ENCODE measurements at places on chromosomes 7 and 10.
A peak's percentile ranks its signal among the peaks of the same experiment; 100 is the strongest.

DNA sequence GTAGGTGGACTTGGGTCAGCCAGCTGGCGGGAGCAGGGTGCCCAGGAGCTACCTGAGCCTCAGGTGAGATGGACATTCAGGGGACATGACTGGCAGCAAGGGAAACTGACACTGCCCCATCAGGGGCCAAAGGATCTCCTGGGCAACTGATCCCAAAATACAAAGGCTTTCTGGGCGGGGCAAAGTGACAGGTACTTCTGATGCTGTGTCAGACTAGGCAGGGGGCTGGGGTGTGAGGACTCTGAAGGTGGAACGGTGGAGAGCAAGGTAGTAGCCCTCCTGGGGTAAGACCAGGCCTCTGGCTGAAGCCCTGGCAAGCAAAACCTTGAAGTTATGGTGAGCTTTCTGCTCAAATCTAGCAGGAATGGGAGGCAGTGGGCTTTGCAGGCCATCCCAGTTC is 4.4 kb downstream of the OPN4 start:
- DNase-seq: no peak

DNA sequence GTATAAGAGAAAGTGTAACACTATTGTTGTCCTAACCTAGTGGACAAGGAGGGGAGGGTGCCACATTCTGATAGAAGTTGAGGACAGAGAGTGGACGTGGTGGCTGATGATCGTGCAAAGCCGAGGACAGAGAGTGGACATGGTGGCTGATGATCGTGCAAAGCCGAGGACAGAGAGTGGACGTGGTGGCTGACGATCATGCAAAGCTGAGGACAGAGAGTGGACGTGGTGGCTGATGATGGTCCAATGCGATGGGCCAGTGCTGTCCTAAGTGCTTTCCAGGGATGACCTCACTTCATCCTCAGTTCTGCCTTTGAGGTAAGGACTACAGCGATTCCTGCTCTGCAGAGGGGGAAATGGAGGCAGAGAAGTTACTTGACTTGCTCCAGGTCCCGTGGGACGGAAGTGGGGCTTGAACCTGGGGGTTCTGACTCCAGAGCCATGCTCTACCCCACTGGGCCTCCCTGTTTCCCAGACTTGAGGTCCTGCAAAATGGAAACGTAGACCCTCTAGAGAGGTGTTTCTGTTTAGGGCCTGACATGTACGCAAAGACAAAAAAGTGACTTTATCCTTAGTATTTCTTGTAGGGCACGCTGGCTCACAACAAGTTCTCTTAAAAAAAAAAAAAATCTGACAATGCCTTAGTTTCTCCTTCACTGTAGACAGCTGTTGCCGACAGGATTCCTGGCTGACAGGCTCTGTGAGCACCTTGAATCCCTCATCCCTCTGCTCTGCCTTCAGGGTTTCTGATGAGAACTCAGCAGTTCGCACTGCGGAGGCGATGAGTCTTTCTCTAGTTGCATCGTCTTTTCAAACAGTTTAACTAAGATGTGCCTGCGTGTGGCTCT is 20.3 kb upstream of the NCAPG2 start:
- DNase-seq: no peak

- DNase-seq: no peak
Observed at GRCh38 chr10:121926671-121927317, 1.0 kb downstream of the ATE1 start.

DNA sequence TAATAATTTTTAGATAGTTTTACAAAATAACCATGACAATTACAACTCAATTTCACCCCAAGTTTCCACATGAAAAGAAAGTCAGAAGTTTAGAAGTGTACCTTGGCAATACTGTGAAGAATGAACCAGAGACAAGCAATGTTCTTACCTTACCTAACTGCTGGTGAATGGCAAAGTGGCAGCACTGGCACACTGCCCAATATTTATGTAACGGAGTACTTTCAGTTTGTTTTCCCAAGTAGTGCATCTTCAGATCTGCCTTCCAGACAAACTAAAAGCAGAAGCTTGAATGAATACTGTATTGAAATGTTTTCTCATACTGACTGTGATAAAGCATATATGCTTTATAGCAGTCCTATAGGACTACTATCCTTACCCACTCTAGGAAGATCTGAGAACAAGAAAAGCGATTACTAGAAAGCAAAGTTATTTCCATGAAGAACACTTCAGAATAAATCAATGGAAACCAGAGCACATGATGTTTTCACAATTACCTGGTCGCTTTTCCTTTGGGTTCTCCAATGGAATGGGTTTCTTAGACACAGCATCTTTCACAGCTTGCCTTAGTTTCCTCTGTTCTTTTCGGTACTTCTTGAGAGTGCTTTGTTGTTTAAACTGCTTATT is 1.5 kb downstream of the NOC3L start:
- no peak for DNase-seq

GRCh38 chr7:69839782-69840181 is 241.5 kb downstream of the AUTS2 start:
- no peak for DNase-seq

GRCh38 chr7:134695321-134695860 is 48.7 kb downstream of the BPGM start:
- DNase-seq: peak; percentile 92

DNA sequence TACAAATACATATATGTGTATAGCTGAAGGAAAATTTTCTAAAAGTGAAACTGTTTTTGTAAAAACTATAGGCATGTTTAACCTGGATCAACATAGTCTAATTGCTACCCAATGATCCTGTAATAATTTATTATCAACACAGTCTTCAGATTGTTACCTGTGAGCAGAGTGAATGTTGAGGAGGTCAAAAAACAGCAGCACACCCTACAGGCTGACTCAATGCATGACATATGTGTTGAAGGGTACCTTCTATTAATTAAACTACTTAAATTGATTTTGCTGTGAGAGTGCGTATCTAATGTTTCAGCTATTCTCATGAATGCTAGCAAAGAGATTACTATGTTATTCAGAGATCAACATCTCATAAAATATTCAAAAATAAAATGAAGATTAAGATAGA is 411.4 kb downstream of the TNS3 start:
- no peak for DNase-seq

- DNase-seq: no peak
Observed at GRCh38 chr10:60731134-60731885, 47.0 kb upstream of the CDK1 start.

DNA sequence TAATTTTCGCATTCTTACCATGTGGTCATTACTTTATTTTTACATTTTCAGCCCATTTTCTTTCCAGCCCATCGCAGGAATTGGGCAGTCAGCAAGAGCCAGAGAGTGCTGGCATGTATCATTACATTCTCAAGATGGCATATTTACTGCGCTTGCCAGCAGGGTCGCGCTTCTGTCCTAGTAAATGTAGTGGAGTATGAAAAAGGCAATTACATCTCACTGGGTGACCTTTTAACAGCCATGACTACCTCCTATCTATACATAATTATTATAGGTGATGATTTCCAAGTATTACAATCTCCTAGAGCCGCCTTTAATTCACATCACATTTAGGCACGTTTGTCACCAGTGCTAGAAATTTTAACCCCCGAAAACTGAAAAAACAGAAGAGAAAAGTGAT is 433.7 kb upstream of the MGMT start:
- no peak for DNase-seq

- DNase-seq: no peak
Observed at GRCh38 chr10:44723082-44723481, 188.1 kb upstream of the TMEM72 start.

DNA sequence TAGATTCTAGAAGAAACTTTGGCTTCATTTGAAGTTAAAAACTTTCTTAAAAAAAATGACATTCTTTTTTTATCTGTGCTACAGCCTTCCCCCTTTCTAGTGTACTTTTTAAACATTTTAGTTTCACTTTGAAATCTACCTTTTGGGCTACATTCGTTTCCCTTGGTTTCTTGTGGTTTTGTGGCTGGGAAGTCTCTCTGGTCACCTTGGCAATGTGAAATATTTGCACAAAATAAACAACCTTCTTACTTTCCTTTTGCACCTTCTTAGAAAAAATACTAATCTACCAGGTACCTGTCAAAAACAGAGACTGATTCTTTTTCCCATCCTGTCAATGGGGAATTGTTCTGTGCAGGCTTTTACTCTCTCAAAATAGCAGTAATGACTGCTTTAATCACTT is 350.2 kb downstream of the GATA3 start:
- no peak for DNase-seq

DNA sequence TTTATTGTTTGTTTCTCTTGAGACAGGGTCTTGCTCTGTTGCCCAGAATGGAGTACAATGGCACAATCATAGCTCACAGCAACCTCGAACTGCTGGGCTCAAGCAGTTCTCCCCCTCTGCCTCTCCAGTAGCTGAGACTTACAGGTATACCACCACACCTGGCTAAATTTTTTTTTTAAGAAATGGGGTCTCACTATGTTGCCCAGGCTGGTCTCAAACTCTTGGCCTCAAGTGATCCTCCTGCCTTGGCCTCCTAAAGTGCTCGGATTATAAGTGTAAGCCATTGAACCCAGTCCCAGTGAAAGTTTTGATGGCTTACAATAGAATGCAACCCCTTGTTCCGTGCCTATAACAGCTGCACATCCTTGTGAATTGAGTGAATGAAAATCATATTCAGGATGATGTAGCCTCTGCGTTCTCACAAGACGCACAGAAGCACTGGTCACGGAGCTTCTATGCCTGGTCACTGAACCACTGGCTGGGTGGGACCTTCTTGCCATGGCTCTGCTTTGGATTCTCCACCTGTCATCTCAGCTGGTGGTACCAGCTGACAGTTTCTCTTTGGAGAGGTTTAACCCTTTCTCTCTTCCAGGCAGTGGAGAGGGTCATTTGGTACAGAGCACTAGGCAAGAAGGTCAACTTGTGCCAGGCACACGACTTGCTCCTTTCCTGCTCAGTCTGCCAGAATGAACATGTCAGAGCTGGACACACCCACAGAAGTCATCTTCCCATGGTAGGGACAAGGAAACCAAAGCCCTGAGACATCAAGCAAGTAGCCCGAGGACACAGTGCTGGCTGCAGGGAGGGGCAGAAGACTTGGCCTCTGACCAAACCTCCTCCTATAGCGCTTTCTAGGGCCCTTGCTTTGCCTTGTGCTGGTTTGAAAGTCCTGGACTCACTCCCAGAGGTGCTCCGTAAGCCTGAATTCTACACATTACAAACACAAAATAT is 89.6 kb downstream of the ATXN7L1 start:
- DNase-seq: no peak

DNA sequence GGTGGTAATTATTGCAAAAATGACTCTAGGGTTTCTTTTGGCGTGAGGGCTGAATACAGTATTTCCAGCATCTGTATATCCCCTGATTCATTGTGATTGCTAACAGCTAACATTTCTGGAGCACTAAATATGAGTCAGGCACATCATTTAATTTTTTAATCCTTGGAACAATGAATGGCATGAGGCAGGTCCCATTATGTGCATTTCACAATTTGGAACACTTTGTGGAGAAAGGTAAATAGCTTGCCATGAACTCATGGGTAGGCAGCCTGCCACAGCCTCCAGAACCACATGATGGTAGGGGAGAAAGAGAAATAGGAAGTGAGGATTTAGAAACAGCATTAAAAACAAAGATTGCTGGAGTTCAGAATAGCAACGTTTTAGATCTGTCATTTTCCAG is 1.7 kb downstream of the NPTX2 start:
- no peak for DNase-seq

DNA sequence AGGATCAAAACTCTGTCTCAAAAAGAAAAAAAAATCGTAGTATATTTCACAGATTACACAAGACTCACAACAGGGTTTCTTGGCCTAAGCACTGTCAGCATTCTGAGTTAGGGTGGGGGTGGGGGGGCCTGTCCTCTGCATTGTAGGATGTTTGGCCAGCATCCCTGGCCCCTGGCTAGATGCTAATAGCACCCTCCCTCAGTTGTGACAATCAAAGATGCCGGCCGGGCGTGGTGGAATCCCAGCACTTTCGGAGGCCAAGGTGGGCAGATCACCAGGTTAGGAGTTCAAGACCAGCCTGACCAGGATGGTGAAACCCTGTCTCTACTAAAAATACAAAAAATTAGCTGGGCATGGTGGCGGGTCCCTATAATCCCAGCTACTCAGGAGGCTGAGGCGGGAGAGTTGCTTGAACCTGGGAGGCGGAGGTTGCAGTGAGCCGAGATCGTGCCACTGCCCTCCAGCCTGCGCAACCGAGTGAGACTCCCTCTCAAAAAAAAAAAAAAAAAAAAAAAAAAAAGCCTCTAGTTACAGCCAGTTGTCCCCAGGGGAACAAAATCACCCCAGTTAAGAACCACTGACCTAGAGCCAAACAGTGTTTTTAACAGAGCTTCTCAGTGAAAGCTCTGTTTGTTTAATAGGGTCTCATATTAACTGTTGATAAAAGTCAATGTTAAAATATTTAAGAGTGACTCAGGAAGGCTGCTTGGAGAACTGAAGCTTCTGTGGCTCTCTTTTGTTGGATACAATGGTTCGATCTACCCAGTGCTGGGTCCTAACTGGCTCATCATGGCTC is 161.0 kb upstream of the FAM171A1 start:
- no peak for DNase-seq

DNA sequence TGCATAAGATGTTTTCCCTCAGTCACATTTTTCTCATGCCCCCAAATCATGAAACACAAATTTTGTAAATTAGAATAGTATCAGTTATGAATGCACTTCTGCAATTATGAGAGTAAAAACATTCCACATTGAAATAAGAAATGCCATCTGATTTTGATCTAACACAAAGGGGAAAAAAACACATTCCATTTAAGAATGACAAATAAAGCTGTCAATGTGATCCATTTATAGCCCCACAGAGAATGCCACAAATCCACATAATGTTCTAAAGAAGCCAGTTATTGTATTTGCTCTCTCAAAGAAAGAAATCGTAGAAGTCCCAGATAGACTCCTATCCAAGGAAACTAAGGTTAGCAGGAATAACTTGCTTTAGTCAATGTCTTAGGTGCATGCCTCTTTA is 48.7 kb upstream of the RHOBTB1 start:
- DNase-seq: peak; percentile 45

GRCh38 chr7:23004247-23004520 is 9.7 kb downstream of the HYCC1 start:
- DNase-seq: no peak

- DNase-seq: no peak
Observed at GRCh38 chr10:46226900-46227558, 59.8 kb upstream of the ANTXRL start.

DNA sequence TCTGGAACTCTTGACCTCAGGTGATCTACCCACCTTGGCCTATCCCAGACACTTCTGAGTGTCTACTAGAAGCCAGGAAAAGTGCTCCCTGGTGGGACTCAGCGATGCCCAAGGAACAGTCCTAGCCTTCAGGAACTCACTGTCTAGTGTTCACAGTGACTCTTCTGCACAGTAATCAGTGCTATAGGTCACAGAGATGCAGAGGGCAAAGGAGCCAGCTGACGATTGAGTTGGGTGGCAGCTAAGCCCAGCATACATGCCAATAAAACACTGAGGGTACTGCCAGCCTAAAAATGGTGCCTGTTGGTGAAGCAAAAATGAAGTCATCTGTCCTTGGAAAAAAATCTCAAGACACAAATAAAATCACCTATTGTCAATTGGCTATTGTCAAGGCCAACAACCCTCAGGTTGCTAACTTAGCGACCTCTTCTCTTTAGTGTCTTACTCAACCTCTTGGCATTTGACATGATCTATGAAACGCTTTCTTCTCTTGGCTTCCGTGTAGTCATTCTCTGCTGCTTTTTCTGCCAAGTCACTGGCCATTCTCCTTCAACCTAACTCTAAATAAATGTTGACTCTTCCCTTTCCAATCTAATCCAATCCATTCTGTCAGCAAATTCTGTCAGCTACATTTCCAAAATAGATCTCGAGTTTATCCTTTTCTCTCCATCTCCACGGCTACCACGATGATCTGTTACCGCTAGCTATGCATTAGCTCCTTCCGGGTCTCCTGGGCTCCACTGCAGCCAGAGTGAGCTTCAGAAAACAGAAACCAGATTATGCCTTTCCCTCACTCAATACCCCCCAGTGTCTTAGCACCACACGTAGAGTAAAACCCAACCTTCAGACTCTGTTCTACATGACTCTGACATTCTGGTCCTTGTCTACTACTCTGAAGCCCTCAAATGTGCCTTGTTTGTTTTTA is 99.2 kb downstream of the ATXN7L1 start:
- DNase-seq: no peak
